ENCODE measurements at places on chromosomes 11 and 22.

- DNase-seq = no peak
These were observed 116.0 kb upstream of the SYT13 start for GRCh38 chr11:45402049-45402630.

- DNase-seq = no peak
These were observed 81.2 kb upstream of the ARHGAP32 start for GRCh38 chr11:129273322-129273721.

DNA sequence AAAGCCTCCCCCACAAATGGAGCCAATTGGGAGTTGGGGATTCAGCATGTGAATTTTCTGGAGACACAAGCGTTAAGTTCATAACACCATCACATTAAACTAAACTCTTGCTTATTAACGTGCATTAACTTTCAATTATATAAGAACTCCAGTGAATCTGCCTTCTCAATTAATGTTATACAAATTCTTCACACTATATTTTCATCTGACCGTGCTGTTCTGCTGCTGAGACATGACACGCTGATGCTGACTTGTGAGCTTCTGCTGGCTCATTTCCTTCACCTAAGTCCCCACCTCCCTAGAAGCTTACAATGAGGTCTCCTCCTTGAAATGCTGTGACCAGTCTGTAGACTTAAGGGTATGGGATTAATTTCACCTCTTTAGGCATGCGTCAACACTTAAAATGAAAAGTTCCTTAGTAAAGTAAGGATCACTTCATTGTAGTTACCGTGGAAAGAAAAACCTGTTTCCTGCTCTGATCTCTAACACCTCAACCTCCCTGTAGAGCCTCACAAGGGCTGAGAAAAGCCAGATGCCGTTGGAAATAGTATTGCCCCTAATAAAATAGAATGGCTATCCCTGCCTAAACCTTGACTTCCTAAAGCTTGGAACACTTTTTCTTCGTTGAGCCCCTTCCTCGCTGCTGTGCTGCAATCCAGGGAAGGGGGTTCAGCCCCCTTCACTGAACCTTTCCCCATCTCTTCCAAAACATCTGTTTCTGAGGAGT, 2.2 kb downstream of the HBG2 start:
- DNase-seq = no peak

DNA sequence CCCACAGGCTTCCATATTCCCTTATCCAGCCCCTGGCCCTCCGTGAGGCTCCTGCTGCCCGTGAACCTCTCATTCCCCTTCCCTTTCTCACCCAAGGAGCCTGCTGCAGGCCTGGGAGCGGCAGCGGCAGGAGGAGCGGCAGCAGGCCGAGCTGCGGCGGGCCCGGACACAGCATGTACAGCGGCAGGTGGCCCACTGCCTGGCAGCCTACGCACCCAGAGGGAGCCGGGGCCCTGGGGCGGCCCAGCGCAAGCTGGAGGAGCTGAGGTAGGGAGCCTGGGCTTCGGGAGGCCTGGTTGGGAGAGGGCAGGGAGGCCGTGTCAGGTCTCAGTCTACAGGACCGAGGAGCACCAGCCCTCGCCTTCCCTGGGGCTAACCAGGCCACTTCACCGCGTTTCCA, 8.1 kb upstream of the SART1 start:
- no peak for DNase-seq

DNA sequence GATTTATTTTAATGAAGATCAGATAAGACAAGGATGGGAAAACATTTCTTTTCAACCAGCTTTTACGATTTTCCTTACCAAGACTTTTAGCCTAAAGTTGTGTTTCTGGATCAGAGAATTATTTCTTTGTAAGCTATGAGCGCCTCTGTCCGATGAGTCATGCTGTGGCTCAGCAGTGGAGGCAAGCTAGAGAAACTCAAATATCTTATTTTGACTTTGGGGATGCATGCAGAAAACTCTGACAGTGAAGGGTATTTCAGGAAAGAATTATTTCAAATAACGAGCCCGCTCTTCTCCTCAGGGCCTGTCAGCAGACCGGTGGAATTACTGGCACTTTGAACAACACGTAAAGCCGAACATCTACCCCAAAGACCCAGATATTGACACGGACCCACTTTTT, 77.9 kb upstream of the OR5AK2 start:
- DNase-seq = no peak

DNA sequence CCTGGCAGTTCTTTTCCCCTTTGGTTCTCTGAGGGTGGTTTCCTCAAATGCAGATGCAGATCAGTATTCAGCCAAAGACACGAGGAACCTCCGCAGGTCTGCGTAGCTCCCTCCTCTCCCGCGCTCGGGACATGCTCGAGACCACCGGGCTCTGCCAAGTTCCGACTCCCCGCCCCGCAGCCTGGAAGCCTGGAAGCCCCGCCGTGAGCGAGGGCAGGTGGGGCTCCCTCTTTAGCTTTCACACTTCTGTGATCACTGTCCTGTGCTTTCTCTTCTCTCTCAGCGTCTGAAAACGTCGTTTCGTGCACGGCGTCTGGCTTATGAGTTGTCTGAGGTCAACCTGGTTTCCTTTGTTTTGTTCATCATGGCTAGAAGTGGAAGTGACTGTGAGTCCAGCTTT, 26.6 kb downstream of the ZBED4 start:
- peak; percentile 57 for DNase-seq

- DNase-seq = no peak
These were observed 529.6 kb downstream of the BRD1 start for GRCh38 chr22:49297871-49298721.

GRCh38 chr11:565921-566509, 5.2 kb downstream of the RASSF7 start:
- DNase-seq = peak; percentile 44

Measured in GM23338 (cell line).